NCI-H1436 treated with DMSO at 0.1 percent for 48 hours (cell line): ENCODE measurements at places on chromosomes 7 and 10.

GRCh38 chr7:122768827-122769226 lies 66.1 kb upstream of the RNF148 start:
- DNase-seq = no peak

- DNase-seq = no peak
Observed at GRCh38 chr10:48533951-48534720, 70.7 kb downstream of the ARHGAP22 start.

- DNase-seq = no peak
Observed at GRCh38 chr7:42727451-42727850, 184.4 kb downstream of the C7orf25 start.

- no peak for DNase-seq
Observed at GRCh38 chr10:66931949-66932343, 6.1 kb downstream of the LRRTM3 start.

GRCh38 chr10:729213-729612 lies 39.7 kb upstream of the DIP2C start:
- no peak for DNase-seq

GRCh38 chr10:116706281-116706680 lies 36.1 kb downstream of the HSPA12A start:
- DNase-seq = no peak

- DNase-seq = no peak
Observed at GRCh38 chr10:92480413-92480812, 93.5 kb downstream of the IDE start.

- DNase-seq = no peak
Observed at GRCh38 chr7:34165927-34166550, 260.7 kb downstream of the BMPER start.

GRCh38 chr10:61835946-61836887 lies 65.3 kb upstream of the ARID5B start:
- DNase-seq = no peak

DNA sequence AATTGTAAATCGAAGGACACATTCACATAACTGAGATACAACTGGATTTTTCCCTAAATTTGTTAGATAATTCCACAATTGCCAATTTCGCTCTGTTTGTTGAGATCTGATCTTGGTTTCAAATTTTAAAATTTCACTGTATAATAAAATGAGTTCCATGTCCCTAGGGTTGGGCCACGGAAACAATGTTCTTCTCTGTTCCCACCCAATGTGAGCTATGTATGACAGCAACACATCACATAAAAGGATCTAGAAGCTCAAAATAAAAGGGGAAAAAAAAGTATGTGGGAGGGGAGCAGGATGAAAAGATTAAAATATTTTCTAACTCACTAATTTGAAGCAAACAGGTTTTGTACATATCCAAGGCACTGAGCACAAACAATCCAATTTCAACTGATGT lies 287.8 kb upstream of the MKLN1 start:
- no peak for DNase-seq

DNA sequence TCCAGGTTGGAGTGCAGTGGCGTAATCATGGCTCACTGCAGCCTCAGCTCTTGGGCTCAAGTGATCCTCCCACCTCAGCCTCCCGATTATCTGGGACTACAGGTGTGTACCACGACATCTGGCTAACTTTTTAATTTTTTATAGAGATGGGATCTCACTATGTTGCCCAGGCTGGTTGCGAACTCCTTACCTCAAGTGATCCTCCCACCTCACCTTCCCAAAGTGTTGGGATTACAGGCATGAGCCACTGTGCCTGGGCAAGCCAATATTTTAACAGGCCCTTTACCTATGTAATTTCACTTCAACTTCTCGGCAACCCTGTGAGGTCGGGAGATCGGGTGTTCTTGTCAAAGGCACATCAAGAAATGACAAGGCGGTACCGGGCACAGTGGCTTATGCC lies 146.3 kb downstream of the CUX1 start:
- DNase-seq = no peak

DNA sequence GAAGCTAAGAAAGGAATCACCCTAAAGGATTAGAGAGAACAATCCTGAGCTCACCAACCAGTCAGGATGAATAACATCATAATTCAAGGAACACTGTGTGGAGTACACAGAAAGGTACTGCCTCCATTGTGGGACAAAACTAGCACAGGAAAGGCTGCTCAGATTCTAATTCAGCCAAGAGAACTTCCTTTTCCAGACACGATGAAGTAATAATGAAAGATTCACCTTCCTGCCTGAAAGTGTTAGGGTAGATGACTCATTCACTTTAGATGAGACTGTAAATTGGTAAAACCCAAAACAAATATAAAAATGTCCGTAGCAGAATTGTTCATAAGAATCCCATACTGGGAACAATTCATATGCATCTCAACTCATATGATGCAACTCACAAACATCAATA lies 167.2 kb downstream of the CDC14C start:
- no peak for DNase-seq

DNA sequence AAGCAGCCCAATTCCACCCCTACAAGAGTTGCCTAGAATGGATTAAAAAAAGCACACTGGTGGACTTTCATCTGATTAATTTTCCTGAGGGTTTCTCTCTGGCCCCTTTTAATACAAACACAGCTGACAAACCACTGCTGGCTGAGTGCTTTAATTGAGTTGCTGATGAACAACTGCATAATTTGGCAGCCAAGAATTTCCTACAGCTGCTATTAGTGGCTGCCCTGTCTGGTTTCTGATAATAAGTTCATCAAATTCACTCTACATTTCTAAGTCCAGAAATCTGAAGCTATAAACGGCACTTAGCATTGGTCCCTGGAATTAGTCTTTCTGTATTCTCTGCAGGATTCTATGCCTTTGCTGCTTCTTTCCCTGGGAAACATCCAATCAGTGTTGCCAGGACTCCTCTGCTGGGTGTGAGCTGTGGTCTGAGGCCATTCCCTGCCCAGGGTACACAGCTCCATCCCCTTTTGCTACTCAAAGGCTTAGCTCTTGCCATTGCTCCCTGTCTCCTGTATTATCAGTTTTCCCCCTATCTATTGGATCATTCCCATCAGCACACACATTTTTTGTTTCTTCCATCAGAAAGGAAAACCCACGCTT lies 110.6 kb downstream of the LSM5 start:
- no peak for DNase-seq

DNA sequence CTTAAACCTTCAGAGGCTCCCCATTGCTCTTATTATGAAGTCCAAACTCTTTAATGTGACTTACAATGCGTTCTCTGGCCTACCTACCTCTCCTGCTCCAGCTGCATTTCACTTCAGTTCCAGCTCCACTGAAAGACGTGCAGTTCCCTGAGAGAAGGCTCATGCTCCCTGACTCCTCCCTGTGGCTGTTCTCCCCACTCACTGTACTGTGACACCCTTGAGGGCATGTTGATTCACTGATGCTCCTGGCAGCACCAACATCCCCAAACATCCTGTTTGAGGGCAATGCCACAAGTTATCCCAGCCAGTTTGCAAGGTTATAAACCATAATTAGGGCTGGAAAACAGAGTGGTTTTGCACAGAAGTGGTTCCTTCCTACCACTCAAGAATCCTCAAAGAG lies 111.2 kb downstream of the LSM5 start:
- no peak for DNase-seq

DNA sequence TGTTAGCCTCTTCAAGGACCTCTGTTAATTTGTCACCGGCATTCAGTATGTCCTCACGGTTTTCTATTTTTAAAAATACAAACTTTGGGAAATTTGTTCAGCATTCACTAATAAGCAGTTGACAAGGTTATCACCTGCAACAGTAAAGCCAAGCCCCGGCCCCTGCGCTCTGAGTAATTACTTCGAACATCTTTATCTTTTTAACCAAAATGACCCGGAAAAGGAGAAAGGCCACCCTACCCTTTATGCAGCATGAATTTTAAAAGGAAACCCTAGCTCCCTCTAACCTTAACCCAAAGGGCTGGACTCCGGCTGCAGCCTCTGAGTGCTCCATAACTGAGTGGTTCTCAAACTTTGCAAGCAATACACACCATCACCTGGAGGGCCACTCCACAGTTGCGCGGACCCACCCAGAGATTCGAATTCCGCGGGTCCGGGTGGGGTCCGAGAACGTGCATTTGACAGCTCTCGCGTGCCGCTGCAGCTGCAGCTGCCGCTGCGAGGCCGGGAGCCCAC lies 940 bp downstream of the NSMCE4A start:
- DNase-seq = no peak

- no peak for DNase-seq
Observed at GRCh38 chr10:103696411-103697145, 158.8 kb downstream of the SH3PXD2A start.

GRCh38 chr10:33229949-33230267 lies 104.6 kb downstream of the NRP1 start:
- no peak for DNase-seq

GRCh38 chr10:104485632-104486031 lies 132.0 kb downstream of the CFAP58 start:
- DNase-seq = no peak
